Effector CD4-positive, alpha-beta T cell (primary cell): ENCODE measurements at places on chromosomes 7 and 10.

GRCh38 chr10:61125560-61126170 lies 181.7 kb upstream of the RHOBTB1 start:
- no peak for DNase-seq

DNA sequence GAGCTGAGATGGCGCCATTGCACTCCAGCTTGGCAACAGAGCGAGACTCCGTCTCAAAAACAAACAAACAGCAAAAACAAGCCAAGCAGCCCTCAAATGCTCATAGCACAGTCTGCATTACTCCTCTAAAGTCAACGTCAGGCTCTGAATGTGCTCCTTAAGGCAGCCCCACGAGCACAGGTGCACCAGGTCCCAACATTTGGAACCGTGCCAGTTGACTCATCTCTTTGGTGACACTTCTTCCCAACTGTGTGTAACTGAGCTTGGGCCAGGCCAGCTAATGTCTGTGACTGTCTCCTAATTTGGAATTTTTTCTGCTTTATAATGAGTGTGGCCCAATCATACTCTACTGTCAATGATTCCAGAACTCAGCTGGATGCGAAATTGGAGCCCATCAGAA lies 66.3 kb upstream of the EFCAB10 start:
- DNase-seq = no peak

- DNase-seq = no peak
These were observed 185.2 kb downstream of the WDR37 start for GRCh38 chr10:1241322-1241890.

DNA sequence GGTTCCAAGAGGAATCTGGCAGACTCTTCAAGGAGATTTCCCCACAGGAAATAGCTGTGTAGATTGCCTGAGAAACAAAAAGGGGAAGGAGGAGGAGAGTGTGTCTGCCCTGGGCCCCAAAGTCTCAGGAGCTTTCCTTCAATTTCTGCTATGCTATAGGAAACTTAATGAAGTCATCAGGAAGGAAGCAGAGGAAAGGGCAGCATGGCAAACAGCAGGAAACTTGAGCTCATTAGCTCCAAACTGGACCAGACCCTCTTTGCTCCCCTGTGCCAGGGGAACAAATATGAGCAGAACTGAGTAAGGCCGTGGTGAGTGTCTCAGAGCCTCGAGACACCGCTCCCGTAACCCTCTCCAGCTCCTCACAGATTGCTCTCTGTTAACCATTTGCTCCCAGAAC lies 4.8 kb upstream of the KCNIP2 start:
- DNase-seq = no peak

GRCh38 chr7:1609023-1609422 lies 39.2 kb upstream of the PSMG3 start:
- no peak for DNase-seq
